Fibroblast of lung (primary cell): ENCODE measurements at places on chromosomes 3 and 15. TPM values are rescaled to one million over a fixed set of nuclear protein-coding genes. Genes with fewer than 3 reads are reported as not detected.

DNA sequence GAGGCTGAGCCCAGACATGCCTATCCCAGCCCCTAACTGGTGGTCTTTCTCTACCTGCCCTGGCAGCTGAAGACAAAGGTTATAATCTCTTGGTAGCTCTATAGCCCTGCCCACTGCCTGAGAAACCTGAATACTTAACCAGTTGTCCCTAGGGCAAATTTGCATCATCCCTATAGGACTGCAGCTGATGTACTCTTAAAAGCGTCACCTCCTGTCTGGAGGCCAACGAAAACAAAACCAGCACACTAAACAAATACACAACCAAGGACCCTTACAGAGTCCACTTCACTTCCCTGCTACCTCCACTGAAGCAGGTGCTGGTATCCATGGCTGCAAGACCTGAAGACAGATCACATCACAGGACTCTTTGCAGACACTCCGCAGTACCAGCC lies 98.0 kb downstream of the KCNAB1 start:
- DNase-seq, result peak; percentile 52

Gene GOLGA6L4
- total RNA-seq, result 1.5 TPM in 2 replicates

- DNase-seq, result no peak
These were observed 1179.9 kb downstream of the ZPLD1 start for GRCh38 chr3:103614719-103615118.

- DNase-seq, result no peak
These were observed 616.4 kb downstream of the TAFA4 start for GRCh38 chr3:68315964-68316363.

DNA sequence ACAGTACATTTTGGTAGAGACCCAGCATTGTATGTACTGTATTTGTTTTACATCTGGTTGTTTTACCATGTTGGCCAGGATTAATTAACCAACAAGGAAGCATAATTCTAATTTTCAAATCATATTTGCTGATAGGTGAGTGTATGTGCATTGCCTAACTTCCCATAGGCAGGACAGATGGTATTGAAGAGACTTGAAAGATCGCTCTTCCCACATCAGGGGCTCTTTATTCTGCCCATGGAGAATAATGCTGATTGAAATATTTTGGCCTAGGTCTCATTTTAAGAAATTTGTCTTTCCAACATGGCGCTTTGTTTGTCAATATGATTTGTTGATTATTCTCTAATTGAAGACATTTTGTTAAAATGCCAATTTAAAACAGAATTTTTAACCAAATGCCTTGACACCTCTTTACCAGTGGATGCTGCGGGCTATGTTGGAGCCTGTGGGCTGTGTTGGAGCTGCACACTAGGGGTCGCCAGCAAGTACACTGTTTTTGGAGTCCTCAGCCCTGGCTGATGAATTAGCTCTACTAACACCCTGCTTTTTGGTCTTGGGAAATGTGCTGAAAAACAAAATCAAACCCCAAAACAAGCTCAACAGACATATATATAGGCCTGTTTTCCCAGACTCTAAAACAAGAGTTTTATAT lies 5.3 kb downstream of the P2RY12 start:
- no peak for DNase-seq
